CD4-positive, alpha-beta T cell treated with Interleukin-4 for 4 hours (primary cell): ENCODE measurements at places on chromosomes 2 and 18.

GRCh38 chr2:63192169-63192888 is 141.7 kb downstream of the OTX1 start:
- no peak for DNase-seq

DNA sequence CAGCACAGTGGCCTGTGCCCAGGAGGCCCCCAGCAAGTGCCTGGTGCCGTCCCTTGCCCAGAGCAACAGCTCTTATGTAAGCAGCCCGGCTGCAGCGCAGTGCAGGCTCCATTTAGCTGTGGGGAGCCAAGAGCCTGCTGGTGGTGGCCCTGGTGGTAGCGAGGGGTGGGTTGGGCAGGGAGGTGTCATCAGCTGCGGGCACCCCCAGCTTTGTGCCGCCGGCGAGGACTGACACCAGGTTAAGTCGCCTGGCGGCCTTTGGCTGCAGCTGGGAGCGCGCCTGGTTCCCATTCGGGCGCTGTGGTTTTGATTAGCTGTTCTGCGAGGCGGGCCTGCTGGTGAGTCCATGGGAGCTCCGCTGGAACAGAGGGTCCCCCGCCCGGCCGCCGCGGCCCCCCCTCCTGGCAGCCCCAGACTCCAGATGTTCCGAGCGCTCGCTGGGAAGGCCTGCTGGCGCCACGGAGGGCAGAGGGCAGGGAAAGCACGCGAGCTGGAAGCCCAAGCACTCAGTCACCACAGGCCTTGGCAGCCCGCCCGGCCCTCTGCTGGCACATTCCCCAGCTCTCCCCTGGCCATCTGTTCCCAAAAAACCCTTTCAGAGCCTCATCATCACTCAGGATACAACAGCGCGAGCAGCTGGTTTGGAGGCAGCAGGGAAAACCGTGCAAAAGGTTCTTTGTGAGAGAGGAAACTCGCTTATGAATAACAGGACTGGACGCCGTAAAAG is 18.4 kb downstream of the ATOH8 start:
- no peak for DNase-seq

DNA sequence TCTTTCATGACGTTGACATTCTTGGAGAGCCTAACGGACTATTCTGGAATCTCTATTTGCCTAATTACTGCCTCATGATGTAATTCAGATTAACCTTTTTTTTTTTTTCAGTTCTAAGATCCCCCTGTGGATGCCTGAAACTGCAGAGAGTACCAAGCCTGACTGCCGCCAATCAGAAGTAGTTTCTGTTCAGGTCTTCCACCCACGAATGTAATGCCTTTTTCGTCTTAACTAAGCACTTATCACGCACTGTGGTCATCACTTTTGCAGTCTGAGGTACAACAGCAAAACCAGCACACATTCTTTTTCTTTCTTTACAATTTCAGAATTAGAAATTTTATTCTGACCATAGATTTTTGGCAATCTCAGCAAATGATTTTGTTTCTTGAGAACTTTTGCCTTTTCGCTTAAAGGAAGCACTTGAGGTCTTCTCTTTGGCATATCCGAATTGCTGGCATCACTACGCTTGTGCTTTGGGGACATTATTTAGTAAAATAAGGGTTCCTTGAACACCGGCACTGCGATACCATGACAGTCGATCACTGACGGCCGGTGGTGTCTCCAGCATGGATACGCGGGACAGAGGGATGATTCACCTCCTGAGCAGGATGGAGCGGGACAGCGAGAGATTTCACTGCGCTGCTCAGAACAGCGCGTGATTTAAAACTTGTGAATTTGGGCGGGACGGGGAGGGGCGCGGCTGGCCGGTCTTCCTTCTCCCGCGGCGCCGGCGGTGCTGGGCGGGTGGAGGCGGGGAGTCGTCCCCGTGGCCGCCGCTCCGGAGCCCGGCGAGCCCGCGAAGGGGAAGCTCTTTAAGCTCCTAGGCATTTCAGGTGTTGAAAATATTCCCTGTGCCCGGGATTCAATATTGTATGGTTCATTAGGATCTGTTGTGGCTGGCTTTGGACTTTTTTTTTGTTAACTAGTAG is 32.0 kb upstream of the GPR55 start:
- DNase-seq: peak; percentile 21

DNA sequence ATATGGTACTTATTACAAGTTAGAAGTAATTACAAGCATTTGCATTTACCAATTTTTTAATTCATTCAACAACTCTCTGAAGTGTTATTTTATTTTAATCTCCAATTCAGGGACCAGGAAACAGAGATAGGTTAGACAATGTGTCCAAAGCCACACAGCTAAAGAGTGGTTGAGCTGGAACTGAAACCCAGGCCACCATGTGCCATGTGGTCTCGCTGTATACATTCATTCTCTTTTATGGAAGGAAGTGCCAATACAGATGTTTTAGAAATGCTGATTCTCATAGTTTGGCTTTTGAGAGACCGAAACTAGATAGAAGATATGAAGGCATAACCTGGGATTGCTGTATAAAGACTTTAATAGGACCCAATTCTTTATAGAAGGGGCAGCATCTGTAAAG is 684.6 kb upstream of the ID2 start:
- DNase-seq: no peak

DNA sequence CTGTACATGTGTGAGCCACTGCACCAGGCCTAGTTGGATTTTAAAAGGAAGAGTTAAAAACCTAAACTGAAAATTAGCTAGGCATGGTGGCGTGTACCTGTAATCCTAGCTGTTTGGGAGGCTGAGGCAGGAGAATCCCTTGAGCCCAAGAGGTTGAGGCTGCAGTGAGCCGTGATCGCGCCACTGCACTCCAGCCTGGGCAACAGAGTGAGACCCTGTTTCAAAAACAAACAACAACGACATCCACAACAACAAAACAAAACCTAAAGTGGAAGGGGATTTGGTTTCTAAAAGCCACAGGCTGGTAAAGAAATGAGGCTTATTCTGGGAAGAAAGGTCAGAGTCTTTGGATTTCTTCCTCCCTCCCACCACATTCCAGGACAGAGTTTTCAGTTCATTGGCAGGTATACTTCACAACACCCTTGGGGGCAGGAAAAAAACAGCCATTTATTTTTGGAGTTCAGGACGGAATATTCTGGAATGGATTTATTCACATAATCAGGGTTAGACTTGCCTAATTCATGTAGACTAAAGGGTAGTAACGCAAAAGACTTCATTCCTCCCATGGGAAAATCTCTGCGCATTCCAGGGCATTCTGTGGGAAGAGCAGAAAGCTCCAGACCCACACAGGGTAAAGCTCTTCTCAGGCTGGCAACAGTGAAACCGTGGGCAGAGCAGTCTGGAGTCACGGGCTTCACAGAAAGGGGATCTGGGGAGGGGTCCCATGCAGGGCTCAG is 34.9 kb downstream of the TEX44 start:
- DNase-seq: no peak

DNA sequence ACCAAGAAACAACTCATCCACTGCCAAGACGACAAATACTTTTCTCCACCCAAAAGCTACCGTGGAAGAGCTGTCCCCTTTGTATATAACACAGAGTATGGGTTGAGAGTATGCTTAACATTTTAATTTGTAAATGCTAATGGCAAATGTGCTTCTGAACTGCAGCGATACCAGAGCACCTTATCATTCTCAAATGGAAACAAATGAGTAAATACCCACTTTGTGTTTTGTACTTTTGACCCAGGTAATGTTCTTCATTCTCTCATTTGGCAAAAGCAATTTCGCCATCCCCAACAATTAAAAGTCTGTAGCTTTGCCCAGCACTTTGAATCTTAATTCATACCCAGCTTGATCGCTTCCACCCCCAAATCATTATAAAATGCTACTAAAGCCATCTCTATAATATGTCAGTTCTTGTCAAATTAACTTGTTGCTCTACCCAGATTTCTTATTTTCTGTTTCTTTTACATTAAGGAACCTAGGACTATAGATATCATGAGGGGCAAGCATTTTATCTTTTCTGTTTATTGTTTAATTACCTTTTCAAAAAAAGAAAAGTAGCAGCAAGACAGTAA is 6.2 kb upstream of the POU3F3 start:
- no peak for DNase-seq

DNA sequence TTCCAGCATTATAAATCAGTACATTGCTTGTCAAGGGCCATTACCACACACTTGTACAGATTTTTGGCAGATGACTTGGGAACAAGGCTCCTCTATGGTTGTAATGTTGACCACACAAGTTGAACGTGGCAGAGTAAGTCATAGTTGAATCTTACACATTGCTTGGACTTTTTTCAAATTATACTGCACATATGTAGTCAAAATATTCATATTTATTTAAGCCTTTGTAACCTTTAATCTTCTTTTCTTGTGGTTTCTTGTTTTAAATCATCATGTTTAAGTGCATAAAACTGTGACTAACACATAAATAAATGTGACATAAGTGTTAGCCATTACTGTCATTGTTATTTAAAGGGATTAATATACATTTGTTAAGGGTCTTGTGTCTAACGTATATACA is 52.1 kb upstream of the EPB41L5 start:
- DNase-seq: no peak

- no peak for DNase-seq
Observed at GRCh38 chr2:241154915-241155314, 4.6 kb downstream of the PPP1R7 start.

GRCh38 chr2:112692918-112693317 is 27.9 kb upstream of the NT5DC4 start:
- no peak for DNase-seq

DNA sequence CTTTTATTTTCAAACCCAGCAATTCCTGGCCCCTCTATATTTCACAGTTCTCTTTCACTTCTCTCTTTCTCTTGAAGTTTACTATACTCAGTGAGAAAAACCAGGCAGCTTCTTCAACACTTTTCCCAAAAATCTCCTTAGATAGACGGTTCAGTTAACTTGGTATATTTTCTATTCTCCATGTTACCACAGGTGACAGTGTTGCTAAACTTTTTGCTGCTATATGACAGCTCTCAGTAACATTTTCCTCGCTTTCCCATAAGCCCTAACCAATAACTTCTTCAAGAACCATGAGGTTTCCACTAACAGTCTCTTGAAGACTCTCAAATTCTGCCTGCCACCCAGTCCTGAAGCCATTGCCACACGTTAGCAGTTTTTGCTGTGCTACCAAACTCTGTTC is 45.8 kb downstream of the CYBRD1 start:
- DNase-seq: no peak

DNA sequence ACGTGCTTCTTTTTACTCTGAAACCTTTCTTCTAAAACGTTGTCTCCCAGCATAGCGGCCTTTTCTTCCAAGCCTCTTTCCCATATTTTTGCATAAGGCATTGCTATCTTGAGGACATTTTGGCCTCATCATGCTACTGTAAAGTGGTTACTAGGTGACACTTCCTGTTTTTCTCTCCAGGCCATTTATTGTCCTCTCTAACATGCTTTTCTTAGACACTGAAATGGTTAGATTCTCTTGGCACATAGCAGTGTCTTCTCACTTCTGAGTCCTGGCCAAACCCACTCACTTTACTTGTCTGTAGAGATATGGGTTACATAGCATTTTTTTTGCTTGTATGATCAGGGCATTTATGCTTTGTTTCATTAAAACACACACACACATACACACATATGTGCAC is 50.1 kb upstream of the KCNH7 start:
- DNase-seq: no peak

GRCh38 chr2:97759727-97760407 is 46.5 kb downstream of the ZAP70 start:
- no peak for DNase-seq

GRCh38 chr18:27005589-27005988 is 140.1 kb upstream of the AQP4 start:
- DNase-seq: no peak

DNA sequence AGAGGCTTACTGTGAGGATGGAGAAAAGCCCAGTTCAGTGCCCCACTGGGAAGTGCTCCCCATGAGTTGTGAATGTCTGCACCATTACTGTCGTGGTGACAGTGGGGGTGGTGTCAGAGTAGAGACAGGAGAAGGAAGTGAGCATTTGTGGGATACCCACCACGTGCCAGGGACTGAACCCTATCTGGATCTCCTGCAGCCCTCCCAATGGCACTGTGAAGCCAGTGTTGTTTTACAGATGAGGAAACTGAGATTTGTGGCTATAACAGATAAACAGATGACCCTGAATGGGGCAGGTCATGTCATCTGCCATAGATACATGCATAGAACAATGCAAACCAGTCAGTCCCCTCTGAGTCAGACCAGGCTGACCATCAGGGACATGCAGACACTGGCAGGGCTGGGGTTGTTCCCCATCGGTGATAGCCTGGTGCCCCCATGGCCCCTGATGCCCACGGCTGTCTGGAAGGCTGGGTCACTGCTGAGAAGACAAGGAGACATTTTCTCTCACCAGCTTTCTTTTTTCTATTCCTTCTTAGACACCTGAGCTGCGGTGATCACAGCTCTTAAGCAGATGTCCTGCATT is 60.8 kb downstream of the EMILIN2 start:
- no peak for DNase-seq

DNA sequence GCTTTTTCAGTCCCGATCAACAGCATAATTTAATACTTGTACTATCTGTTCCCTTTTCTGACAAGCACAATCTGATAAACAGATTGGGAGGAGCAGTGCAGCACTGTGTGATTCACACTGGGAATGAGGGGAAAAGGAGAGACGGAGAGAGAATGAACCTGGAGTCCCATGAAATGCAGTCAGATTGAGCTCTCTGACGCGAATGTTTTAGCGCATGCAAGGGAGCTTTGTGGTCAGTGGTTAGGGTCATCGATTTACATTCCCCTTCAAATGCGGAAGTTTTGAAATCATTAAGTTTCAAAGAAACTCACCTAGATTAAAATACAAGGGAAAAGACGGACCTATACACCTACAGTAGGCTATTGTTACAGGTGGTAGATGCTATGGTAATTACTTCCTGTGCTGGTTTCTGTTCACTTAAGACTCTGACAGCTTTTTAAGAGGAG is 99.6 kb downstream of the KCTD1 start:
- no peak for DNase-seq

GRCh38 chr18:45619826-45620201 is 4.5 kb downstream of the SLC14A2 start:
- no peak for DNase-seq

GRCh38 chr2:151947813-151948165 is 119.6 kb upstream of the ARL5A start:
- DNase-seq: peak; percentile 2

- DNase-seq: no peak
Observed at GRCh38 chr2:134582547-134582899, 136.3 kb downstream of the TMEM163 start.
